ENCODE measurements at places on chromosomes 2 and 18.

DNA sequence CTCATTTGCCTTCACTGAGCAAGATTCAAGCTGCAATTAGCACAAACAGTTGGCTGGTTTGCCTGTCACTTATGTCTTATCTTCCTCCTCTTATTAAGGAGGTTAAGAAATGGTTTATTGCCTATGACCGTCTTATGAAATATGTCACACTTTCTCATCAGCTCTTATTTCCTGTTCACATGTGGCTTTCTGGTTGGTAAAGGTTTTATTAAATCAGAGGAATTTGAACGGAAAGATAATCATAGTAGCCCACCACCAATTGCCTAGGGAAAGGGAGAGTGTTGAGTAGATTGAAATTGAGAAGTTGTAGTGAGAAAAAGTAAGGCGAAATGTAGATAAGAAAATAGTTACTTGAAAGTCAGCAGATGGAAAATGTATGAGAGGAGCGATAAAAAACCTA is 4.2 kb upstream of the IL1R1 start:
- DNase-seq: no peak

- DNase-seq: no peak
Observed at GRCh38 chr2:199975273-199975895, 20.0 kb downstream of the MAIP1 start.

- DNase-seq: no peak
Observed at GRCh38 chr18:50142441-50143120, 52.4 kb downstream of the MYO5B start.

GRCh38 chr2:185793532-185794345 is 55.1 kb downstream of the FSIP2 start:
- DNase-seq: no peak

- peak; percentile 13 for DNase-seq
Observed at GRCh38 chr2:60553495-60554073, at the start of gene BCL11A. BCL11A (minus strand) TSS chr2:60553654; CDS start chr2:60553270, 384 bp downstream.

- DNase-seq: no peak
Observed at GRCh38 chr2:113857464-113857863, 32.4 kb upstream of the ACTR3 start.

DNA sequence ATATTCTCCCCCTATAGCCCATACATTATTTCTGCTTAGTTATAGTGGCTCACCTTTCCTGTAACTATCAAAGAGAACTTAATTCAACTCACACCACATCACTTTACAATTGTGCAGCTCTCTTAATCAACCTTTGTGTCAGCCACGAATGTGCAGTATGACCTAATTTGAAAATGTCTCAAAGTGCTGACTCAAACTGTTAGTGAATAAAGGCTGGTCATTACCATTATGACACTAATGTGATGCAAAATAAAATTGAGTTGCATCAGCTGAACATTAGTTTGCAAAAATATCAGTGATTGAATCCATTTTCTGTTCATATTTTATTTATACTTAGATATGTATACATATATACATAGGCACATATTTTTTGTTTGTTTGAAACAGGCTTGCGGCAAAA is 251.8 kb downstream of the MEIS1 start:
- DNase-seq: no peak

DNA sequence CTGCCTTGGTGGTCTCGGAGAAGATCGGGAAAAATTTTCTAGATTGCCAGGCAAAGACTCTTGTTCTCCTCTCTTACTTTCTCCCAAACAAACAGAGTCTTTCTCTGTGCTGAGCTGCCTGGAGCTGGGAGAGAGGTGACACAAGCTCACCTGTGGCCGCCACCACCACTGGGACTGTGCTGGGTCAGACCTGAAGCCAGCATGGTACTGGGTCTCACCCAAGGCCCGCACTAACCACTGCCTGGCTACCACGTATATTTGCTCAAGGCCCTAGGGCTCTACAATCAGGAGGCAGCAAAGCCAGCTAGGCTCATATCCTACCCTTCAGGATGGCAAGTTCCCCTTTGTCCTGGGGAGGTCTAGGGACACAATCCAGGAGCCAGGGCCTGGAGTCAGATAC is 312.2 kb downstream of the DLGAP1 start:
- DNase-seq: no peak

DNA sequence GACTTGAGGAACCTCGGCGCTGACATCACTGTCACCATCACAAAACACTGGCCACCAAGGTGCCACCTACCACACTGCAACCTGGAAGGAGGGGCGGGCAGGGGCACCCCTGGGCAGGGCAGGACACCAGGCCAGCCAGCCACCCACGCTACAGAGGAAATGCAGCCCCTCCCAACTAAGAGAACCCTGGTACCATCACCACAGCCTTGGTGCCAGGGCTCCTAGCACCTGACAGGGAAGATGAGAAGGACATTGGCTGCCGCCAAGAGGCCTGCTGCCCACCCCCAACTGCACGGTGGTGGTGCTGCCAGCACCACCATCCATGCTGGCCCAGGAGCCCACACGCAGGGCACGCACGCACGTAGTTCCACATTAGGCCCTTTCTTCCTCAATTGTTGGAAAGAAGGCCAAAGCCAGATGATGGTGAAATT is 88.7 kb downstream of the HDAC4 start:
- no peak for DNase-seq

DNA sequence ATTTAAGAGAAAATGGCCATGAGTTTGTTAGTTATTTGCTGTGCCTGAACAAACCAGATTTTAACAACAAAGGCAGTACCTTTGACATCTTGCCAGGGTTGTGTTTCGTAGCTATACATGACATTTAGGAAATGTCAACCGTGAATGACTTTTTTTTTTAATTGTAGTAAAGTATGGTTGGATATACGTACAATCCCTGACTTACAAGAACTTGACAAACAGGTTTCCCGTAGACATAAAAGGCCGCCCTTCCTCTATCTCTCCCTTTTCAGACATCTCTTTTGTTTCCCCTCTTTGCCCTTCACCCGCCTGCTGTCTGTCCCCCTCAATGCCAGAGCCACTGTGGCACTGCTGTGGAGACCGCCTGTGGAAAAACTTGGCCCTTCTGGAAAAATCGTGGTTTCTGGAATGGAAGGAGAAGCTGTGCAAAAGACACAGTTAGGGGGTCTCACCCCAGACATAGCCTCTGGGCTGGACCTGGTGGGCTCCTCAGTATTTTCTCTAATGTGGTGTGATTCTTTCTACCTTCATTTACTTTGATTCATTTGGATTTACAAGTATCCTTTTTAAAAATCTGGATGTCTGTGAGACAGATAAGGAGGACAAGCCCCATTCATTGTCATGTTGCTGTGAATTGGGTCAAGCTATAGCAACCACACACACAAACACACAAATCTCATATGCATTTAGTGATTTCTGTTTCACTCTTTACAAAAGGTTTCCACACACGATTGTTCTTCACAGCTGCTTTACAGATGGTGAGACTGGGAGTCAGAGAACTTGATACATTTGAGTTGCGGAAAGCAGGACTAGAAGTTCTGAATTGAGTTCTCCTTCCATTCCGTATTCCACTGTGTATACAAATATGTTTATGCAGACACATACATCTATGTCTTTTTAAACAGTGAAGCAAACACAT is 48.6 kb downstream of the SPATS2L start:
- no peak for DNase-seq

DNA sequence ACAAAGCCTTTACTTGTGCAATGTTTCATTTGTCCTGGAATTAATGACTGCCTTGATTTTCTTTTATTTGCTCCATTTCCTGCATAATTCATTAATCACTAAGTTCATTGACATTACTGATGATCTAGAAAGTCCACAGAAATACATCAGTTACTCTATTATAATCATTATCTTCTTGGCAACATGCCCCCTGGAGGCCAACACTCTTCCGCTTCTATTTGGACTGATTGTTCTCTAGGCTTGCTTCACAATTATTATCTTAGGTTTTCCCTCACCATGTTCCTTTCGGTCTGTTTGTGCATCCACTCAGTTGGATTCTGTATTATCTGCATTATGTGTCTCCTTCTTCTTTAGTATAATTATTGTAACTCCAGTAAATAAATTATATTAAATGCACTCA is 461.0 kb upstream of the CDH2 start:
- DNase-seq: no peak

DNA sequence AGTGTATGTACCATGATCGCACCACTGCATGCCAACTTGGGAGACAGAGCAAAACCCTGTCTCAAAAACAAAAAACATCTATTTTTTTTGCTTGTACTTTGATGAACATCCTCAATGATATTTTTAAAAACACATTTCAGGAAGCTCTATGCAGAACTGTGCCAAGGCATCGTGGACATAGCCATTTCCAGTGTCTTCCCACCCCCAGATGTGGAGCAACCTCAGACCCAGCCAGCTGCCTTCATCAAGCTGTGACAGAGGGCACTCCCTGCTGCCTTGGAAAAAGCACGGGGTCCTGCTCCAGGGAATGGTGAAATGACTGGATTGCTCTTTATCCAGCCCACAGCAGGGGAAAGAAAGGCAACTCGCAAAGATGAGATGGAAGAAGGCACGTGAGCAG is 13.7 kb upstream of the POLR1B start:
- no peak for DNase-seq

DNA sequence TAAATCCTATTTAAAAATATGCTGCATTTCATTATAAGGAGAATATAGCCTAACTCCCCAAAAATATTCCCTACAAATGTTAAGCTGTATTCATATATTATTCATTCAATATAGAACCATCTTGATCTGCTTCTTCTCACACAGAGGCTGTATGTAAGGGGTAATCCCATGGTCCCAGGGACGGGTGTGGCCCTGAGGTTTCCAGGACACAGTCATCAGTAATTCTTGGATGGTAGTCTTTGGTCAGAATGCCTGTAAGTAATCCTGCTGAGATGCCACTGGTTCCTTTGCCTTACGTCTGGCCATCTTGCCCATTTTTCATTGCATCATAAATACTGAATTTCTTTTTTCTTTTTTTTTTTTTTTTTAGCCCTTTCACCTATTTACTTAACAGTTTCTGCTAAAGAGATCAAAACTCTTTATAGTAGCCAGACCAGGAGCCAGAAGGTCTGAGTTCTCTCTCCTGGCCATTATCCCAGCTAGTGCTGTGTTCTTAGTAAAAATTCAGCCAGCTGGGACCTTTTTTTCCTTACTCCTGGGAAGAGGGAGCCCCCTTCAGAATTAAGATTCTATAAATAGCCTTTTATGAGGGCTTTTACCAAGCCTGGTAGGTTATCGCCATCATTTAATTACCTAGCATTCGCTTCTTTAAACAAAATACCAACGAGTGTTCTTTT is 134.9 kb downstream of the SOX11 start:
- DNase-seq: no peak

- DNase-seq: no peak
Observed at GRCh38 chr2:1599301-1600085, 144.8 kb downstream of the PXDN start.

DNA sequence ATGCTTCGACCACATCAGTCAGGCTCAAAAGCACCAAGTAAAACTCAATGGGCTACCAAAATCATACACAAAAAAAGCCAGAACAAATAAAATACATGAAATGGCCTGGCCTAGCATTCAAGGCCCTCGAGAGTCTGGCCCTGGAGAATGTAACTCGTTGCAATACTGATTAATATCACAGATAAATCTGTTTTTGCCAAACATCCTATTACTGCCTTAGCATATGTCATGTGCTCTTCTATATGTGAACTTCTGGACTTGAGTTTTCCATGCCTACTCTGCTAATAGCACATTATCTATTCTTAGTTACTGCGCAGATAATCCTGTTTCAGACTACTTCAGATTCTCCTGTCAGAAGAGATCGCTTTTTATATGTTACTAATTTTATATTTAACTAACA is 250.7 kb upstream of the SMAD7 start:
- no peak for DNase-seq

- peak; percentile 63 for DNase-seq
Observed at GRCh38 chr2:55232863-55233657, 572 bp downstream of the RPS27A start.

GRCh38 chr18:7458884-7459283 is 108.2 kb upstream of the PTPRM start:
- DNase-seq: no peak

DNA sequence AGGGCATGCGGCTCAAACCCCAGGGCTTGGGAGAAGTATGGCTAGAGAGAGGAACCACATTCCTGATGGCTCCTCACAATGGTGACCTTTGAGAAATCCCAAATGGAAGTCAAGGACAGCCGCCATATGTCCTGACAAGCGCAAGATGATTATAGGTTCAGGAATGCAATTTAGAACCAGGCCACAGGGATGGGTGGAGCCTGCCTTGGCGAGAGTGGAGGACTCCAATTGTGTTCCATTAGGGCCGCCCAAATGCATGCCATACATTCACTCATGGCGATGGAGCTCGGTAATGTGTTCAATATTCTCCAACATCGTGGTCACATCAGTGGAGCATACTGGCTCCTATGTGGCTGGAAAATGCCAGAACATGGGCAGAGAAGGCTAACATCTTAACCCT is 662.9 kb upstream of the ID2 start:
- no peak for DNase-seq

DNA sequence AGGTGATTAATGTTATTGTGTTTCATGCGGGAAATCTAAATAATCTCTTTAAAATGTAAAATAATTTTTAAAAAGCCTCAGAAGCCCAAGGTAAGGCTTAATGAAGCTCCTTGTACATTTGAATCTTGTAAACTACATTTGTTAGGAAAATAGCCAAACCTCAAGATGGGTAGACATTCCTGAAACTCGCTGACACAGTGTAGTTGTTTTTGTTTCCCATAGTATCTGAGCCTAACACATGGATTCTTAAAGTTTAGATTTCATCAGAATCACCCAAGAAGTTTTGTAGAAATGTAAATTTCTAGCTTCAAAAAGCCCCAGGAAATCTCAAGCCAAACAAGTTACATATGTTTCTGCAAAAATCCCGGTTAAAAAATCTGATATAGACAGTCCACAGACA is 1221.1 kb upstream of the ACVR2A start:
- DNase-seq: no peak

DNA sequence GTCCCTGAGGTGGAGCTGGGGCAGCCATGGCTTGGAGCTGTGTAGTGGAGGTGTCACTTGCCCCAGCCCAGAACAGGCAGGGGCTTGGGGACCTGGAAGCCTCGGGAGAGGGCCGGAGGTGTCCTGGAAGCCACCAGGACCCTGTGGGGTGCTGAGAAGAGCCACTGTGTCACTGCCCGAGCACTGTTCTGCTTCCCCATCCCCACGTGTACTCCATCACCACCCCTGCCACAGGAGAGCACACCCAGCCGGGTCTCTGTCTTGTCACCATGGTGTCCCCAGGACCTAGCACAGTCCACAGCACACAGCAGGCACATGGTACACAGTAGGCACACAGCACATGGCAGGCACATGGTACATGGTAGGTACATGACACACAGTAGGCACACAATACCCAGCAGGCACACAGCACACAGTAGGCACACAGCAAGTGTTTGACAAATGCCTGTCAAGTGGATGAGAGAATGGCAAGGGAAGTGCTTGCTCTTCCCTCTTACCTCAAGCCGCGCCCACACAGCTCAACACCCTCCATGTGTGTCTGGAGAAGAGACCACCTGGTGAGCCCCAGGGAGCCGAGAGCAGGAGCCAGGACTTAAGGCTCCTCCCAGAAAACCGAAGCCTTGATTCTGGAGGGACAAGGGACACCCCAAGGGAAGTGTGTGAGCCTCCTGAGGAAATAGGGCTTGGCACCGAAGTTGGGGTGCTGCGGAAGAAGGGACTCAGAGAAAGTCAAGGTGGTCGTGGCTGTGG is 13.3 kb downstream of the MBP start:
- peak; percentile 7 for DNase-seq
